ENCODE measurements at places on chromosomes 4 and X.

DNA sequence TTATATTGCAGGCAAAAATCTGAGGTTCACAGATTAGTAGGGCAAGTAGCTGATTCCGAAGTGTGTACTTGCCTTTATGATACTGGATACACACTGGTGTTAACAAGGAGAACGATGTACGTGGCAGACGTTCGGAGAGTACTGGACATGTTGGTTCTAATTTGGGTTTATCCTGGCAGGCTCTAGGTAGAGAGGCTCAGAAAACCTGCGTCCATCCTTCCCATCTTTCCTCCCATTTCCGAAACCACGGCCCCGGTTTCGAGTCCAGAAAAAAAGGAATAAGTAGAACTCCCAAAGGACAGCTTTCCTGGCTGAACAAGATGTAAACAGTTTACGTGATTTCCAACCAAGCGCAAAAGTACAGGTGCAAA, 351 bp upstream of the SLC30A9 start:
- no peak for DNase-seq

GRCh38 chr4:1260418-1261106, 11.6 kb upstream of the CTBP1 start:
- no peak for DNase-seq

GRCh38 chr4:78720994-78721677, 55.0 kb upstream of the BMP2K start:
- peak; percentile 24 for DNase-seq

GRCh38 chrX:129659141-129659540, 4.4 kb upstream of the APLN start:
- no peak for DNase-seq

DNA sequence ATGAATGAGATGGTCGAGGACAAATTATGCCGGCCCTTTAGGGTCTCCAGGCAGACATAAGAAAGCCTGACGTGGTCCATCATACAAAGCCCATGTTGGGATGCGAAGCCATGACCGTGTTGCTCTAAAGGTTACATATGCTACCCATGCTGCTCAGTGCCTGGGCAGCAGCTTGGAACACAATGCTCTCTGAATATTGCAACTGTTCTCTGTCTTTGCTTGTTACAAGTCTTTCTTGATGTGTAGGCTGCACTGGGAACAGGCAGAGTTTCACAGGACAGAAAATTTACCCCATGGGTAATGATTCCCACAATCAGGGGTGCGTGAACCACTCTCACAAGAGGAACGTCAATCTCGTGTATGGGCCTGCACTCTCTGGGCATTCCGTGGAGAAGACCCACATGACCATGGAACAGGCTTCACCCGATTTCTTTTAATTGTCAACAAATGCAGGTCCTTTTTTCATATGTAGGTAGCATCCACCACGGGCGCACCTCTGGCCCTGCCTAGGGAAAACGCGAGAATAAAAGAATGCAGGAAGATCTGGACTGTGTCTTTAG, 66.3 kb downstream of the NBDY start:
- no peak for DNase-seq

- no peak for DNase-seq
Measured at GRCh38 chr4:41262198-41262597, 5.5 kb downstream of the UCHL1 start.

GRCh38 chr4:1408418-1408817, 2.2 kb upstream of the NKX1-1 start:
- peak; percentile 24 for DNase-seq

DNA sequence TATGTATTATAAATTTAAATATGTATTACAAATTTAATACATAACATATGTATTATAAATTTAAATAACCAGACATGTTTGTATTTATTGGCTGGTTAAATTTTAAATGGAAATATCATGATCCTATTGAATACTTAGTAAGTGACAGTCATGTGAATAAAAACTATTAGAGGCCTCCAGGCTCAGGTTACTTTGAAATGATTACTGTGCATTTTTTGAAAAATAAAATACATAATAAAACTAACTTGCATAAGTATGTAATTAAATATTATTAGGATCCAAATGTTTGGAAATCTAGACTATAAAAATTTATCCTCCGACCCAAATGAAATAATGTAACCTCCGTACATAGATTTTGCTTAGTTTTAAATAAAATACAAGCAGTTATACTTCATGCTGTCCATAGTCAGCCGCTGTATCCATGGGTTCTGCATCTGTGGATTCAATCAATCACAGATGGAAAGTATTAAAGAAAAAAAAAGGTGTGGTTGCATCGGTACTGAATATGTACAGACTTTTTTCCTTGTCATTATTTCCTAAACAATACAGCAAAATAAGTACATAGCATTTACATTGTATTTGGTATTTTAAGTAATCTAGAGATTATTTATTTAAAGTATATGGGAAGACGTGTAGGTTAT, 140.7 kb downstream of the WDFY3 start:
- DNase-seq: no peak

DNA sequence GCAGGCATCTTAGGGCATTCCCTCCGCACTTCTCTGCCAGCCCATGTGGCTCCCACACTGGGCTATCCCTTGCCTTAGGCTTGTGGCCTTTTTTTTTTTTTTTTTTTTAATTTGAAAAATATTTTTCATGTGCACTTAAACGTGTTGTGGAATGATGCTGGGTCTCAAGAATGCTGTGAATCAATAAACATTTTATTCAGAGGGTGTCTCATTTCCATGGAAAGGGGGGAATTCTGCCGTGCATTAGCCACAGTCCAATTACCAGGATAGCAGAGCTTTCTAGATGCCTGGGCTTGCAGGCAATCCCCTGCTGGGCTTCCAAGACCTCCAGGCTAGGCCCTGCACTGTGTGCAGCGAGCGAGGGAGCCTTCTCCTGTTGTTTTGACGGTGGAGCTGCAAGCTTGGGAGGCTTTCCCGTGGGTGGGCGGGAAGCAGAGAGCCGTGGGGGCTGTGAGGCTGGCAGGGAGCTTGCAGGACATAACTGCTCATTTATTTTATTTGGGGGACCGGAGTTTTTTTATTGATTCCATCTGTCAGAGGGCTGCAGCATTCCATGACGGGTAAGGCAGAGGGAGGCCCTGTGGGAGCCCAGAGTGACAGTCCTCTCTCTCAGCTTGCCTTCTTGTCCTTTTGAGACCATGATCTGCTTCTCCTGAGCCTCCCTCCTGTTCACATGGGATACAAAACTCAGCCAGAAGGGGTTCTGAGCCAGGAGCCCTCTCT, 2.6 kb upstream of the CPZ start:
- no peak for DNase-seq

DNA sequence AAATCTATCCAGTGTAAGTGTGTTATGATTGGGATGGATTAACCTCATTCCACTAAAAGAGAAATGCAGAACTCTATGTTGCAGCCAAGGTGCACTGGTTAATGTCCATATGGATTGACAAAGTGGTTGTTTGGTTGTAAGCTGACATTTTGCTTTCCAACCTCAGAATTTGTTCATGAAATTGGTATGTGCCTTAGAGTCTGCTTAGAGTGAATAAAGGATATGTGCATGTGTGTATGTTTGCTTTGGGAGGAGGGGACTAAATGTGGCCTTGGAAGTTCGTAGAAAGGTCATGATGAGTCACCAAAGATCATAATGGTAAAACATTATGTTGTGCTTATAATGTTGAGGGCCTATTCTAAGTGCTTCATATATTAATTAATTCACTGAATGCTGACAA, 44.1 kb upstream of the MBNL3 start:
- DNase-seq: no peak

- DNase-seq: peak; percentile 51
Measured at GRCh38 chr4:87073199-87074120, 138.6 kb downstream of the AFF1 start.

GRCh38 chrX:108312957-108313356, 125.3 kb downstream of the COL4A6 start:
- DNase-seq: no peak

DNA sequence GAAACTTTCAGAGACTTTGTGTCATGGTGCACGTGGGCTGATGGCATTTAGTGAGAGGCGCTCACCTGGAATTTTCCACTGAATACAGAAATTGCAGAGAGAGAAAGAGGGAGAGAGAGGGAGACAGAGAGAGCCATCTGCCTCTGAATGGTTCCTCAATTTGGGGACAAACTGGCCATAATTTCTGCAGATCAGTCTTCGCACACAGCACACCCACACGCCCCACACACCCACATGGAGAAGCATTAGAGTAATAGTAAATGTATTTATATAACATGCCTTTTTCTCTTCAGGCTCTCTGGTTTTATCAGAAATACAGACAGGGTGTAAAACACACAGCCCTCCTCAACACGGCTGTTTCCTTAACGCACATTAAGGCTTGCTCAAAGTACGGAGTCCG, 38.6 kb downstream of the PRKX start:
- no peak for DNase-seq

DNA sequence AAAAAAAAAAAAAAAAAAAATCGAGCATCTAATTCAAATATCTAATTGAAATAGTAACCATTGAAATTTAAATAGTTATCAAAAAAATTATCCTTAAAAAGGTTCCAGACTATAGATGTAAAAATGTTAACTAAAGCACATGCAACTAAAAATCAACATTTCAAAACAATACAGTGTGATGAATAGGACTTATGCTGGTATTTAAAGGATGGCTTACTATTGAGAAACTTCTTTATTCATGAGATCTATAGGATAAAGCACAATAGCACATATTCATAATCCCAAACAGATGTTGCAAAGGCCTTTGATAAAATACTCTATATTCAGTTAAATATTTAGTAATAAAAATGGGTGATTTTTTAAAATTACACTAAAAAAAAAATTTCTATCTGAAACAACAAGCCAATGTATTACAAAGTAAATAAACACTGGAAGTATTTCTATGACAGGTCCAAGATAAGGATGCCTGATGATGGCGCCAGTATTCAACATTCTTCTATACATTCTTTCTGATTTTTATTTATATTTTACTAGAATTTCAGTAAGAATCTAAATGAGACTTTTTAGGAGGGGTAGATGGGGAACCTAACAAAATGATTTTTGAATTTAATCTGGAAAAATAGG, 26.3 kb downstream of the DCLK2 start:
- no peak for DNase-seq

DNA sequence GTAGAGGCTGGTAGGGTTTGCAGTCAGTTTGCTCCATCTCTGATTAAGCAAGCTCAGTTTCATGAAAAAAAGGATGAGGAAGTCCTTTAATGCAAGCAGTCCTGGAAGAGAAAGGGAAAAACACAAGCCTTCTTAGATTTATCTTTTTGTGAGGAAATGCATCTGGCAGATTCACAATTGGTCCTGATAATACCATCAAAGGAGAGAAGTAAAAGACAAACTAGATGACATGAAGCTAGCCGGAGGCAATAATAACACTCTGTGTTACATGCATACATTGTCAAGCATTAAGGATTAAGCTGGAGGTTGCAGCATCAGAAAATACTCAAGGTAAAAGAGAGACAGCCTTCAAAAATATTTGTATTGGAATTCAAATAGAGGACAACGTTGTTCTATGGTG, 356.0 kb upstream of the TEX13C start:
- DNase-seq: no peak

All from GM13976 (cell line).